ENCODE measurements at places on chromosomes 3 and 15.

DNA sequence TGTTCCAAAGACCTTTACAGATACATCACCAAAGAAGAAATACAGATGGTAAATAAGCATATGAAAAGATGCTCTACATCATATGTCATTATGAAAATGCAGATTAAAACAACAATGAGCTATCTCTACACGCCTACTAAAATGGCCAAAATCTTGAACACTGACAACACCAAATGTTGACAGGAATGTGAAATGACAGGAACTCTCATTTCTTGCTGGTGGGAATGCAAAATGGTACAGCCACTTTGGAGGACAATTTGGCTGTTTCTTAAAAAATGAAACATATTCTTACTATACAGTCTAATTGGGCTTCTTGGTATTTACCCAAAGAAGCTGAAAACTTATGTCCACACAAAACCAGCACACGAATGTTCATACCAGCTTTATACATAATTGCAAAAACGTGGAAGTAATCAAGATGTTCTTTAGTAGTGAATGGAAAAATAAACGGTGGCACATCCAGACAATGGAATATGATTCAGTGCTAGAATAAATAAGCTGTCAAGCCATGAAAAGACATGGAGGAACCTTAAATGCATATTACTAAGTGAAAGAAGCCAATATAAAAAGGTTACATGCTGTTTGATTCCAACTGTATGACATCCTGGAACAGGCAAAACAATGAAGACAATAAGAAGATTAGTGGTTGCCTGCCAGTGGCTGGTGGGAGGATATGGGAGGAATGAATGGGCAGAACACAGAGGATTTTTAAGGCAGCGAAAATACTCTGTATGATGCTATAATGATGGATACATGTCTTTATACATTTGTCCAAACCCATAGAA lies 81.3 kb upstream of the NEDD4 start:
- DNase-seq: no peak

DNA sequence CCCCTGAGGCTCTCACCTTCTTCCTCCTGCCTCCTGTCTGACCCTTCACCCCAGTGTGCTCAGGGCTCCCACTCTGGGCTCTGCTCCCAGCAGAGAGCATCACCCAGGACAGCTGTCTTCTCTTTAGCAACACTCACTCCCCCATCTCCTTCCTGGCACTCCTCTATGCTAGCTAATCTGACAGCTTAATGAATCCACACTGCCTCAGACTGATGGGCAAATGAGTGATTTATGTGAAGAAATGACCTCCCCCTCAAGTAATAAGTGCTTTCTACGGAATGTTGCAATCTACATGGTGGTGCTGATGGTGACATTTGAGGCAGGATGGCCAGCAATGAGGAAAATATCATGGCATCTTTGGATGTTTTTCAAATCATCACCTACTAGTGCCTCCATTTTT lies 83.6 kb downstream of the LSM3 start:
- DNase-seq: no peak

GRCh38 chr3:148333091-148333490 lies 364.6 kb upstream of the AGTR1 start:
- no peak for DNase-seq

DNA sequence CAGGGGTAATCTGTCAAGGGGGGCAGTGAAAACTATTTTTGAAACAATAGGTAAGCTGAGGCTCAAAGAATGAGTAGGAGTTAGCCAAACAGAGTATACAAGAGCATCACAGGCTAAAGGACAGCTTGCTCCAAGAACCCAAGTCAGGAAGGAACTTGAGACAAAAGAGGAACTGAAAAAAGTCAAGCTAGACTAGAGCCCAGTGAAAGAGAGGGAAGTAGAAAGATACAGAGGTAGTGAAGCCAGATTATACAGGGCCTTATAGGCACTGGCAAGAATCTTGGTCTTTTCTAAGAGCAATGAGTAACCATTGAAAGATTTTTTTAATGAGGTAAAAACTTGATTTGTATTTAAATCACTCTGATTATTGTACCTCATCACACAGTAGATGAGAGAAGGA lies 69.9 kb downstream of the FILIP1L start:
- no peak for DNase-seq

DNA sequence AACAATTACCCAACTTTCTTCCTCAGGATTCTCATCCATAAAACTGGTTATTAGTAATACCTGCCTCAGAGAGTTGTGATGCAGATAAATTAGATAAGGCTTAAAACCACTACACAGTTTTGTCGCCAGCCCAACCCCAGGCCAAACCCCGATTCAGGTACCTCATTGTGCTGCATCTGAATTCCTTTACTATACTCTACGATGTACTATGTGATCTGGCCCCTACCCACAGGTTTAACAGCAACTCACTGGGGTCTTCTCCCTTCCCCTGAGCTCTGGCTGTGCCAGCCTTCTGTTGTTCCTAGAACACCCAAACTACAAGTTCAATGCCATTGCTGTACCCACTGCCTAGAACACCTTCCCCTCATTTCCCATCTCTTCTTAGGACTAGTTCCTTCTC lies 64.6 kb downstream of the MYO5A start:
- DNase-seq: no peak

DNA sequence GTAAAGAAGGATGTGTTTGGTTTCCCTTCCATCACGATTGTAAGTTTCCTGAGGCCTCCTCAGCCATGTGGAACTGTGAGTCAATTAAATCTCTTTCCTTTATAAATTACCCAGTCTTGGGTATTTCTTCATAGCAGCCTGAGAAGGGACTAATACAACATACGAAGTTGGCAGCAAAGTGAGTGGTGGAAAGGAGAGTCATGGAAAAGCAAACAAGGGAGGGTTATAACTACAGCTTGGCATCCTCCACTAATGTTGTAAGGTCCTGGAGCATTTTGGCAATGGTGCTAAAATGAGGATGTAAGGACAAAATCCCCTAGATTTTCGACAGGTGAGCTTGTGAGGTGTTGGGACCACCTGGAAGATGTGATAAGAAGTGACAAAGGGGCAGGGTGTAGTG lies 5.8 kb upstream of the TMEM41A start:
- no peak for DNase-seq

GRCh38 chr3:195248281-195248680 lies 22.7 kb downstream of the XXYLT1 start:
- DNase-seq: no peak

GRCh38 chr3:117192888-117193287 lies 483.3 kb downstream of the TUSC7 start:
- DNase-seq: no peak

- no peak for DNase-seq
Measured at GRCh38 chr3:55792742-55793141, 305.6 kb upstream of the WNT5A start.

- no peak for DNase-seq
Measured at GRCh38 chr3:48468329-48468731, 21.8 kb downstream of the ATRIP start.
